Endothelial cell of coronary artery (primary cell): ENCODE measurements at places on chromosomes 3 and 15. TPM values are rescaled to one million over a fixed set of nuclear protein-coding genes. Genes with fewer than 3 reads are reported as not detected.

The CKMT1A gene
- not detected in 2 replicates for total RNA-seq

The NCK1 gene
- total RNA-seq, result 45.9 and 61.3 TPM in 2 replicates

The KIF7 gene
- total RNA-seq, result 9.5 and 11.6 TPM in 2 replicates

The CYP1A2 gene
- total RNA-seq, result not detected in 2 replicates

The CPNE9 gene
- not detected in 2 replicates for total RNA-seq

The TIMP4 gene
- 0.09 and 0.47 TPM in 2 replicates for total RNA-seq

The GATM gene
- 0.28 and 0.45 TPM in 2 replicates for total RNA-seq

The SPATA12 gene
- 0.09 and 0.18 TPM in 2 replicates for total RNA-seq

The FMN1 gene
- 0.56 TPM in 1 of 2 replicates, not detected in the other for total RNA-seq
